Endodermal cell (in vitro differentiated cells): ENCODE measurements at places on chromosomes 4 and X.

DNA sequence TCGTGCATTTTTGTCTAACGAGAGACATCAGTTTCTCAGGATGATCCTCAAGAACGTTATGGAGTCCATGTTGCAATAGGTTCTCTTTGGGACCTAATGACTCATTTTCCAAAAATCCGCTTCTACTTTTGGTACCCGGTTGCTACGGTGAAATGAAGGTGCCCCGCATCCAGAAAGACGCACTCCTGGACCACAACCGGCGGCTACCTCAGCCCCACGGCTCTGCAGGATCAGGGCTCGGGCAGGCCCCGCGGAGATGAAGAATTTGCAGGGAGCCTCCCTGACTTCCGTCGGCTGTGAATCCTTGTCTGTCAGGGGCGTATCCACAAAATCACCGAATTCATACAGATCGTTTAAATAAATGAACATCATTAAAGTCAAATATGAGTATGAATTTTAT is 15.6 kb downstream of the GTPBP6 start:
- no peak for DNase-seq

DNA sequence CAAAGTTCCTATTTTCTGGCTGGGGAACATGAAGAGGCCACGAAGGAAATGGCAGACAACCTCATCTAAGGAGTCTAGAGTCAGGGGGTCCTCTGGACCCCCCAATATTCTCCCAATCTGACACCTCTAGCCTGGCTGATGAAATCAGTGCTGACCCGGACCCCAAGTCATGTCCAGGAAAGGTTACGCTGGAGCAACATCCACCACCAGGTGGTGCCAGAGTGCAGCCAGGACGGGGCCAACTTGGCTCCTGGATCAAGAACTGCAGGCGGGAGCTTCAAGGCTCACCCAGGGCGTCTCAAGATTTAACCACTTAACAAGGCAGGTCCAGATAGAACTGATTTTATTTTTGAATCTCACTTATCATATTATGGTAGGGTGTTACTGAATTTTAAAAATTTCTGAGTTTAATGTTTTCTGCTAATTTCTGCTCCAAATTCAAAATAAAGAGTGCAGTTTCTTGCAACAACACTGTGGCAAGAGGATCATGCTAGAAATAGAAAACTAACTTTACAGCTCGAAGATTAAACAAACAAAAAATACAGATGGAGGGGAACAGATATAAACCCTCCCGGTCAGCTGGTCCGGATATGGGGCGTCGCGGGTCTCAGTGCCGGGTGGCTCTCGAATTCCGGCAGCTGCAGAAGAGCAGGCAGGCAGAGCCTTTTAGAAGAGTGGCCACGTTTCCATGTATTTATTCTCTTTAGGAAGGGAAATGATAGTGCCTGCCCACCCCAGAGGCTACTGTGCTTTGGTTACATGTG is 135.5 kb downstream of the AFAP1 start:
- peak; percentile 98 for DNase-seq

DNA sequence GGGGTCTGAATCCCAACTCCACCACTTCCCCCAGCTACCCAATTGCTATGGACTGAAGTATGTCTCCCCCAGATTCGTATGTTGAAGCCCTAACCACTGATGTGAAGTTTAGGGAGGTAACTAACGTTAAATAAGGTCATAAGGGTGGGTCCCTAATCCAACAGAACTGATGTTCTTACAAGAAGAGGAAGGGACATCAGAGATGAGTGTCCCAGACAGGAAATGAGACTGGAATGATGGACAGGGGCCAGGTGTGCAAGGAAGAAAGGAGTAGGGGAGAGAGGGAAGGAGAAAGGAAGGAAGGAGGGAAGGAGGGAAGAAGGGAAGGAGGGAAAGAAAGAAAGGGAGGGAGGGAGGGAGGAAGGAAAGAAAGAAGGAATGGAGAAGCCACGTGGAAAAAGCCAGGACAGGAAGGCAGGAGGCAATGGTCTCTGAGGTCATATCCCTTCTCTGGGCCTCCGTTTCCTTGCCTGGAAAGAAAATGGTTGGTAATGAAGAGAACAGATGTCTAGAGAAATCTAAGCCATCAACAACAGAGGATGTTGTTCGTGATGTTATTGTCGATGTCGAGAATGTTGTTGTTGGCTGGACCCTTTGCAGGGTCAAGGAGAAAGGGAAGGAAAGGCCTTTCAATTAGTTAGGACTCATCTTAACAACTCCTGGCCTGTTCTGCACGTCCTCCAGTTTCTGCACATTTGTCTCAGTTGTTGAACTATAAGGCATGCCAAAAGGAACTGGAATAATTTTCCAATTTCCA is 59.0 kb upstream of the FGFBP2 start:
- DNase-seq = no peak

- DNase-seq = no peak
Measured at GRCh38 chrX:156003486-156004185, 6.1 kb downstream of the IL9R start.

GRCh38 chr4:56326363-56326762 is 60.9 kb downstream of the AASDH start:
- no peak for DNase-seq

DNA sequence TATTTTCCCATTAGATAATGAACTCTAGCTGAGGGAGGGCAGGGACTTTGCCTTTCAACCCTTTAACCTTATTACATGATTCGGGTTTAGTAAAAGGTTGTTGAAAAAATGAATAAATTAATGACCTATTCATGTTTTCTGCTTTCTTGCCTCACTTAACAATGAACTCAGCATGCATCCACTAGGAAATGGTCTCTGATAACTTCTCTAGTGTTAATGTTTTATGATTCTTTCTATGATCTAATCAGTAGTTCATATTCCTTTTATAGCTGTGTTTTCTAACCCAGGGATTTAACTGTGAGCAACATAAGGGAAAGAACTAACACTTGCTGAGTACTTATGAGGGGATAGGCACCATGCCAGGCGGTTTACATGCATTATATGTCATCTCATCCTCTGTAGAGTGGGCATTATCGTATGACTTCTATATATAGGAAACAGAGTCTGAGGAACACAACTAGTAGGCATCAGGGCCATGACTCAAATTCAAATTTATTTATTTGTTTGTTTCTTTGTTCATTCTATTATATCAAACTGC is 236.7 kb upstream of the MAB21L2 start:
- DNase-seq = no peak
